ENCODE measurements at places on chromosomes 1 and 21.

DNA sequence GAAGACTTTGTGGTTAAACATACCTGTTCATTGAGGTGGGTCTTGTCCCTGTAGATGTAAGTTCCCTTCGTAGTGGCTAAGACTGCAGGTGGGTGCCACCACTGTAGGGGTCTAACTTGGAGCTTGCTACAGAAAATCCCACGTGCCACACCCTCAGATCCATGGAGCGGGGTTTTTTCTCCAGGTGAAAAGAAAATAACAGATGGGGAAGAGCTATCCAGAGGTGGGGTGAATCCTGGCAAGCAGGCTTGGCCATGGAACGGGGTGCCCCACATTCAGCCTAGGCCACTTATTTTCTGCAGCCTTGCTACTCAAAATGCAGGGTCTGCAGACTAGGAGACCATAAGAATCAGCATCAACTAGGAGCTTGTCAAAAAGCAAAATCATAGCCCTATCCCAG lies 24.0 kb downstream of the EXOC8 start:
- DNase-seq = no peak

DNA sequence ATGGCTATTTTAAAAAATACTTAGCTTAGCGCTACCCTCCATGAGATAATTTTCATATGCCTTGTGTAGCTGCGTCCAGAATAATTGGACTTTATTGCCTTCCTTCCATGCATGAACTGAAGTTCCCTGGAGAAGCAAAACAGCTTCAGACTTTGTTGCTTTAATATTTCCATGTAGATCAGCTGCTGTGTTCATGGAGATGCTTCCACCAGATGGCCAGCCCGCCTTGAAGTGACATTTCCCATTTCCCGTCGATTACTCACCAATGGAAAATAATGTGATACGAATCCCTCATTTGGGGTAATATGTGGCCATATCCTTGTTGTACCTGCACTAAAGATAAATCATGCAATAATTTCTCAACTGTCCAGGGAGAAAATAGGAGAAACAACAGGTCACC lies 47.4 kb upstream of the CLDN14 start:
- no peak for DNase-seq

DNA sequence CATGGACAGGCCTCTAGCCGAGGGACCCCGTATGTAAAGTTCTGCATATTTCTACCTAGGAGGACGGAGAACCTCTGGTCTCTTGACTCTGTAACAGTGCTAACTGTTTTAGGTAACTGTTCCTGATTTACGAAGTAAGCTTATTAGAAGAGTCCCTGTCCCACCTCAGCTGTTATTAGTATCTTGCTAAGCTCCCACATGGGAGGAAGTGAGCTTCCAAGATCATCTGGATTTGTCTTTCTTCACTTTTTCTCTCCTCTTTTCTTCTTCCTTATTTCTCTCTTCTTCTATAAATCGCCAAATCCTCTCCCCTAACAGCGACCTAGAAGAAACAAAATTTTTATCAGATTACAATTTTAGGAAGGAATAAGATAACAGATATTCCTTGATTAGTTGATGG lies 4.4 kb downstream of the CD53 start:
- DNase-seq = no peak

- no peak for DNase-seq
Observed at GRCh38 chr1:223125766-223126165, 17.3 kb downstream of the TLR5 start.

DNA sequence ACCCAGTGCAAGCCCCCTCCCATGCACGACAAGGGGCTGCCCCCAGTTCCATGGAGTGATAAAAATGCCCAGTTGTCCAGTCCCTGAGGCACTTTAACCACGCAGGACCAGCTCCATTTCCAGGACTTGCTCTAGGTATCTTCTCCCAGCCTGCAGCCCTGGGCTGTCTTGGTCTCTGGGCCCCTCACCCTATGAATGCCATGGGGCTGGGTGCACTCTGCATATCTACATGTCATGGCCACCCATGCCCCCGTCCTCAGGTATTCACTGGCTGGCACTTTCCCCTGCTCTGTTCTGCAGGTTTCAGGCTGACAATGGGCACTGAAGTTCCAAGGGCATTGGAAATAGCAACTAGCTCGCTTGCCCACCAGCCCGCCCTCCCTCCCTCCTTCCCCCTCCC lies 19.6 kb upstream of the C1orf174 start:
- DNase-seq = no peak

- no peak for DNase-seq
Observed at GRCh38 chr1:76547916-76548315, 319.4 kb upstream of the ST6GALNAC5 start.

- no peak for DNase-seq
Observed at GRCh38 chr1:16122916-16123315, 33.0 kb downstream of the EPHA2 start.

DNA sequence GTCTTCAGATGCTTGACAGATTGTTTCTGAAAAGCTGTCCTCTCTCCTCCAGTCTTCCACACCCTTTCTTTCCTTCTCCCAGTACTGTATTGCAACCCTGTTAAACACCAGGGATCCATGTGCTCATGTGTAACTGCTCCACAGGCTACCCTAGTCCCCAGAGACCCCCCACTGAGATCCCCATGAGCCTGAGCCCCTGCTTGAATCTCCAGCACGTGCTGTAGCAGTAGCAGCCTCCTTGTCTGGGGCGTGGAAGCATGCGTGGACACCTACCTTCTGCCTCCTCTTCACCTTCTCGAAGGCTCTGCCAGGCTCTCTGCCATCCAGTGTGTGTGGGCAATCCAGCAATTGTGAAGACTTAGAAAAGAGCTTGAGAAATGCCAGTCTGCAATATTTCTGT lies 25.2 kb downstream of the GPR137B start:
- DNase-seq = no peak

- DNase-seq = no peak
Observed at GRCh38 chr1:163928651-163929050, 606.9 kb downstream of the NUF2 start.

DNA sequence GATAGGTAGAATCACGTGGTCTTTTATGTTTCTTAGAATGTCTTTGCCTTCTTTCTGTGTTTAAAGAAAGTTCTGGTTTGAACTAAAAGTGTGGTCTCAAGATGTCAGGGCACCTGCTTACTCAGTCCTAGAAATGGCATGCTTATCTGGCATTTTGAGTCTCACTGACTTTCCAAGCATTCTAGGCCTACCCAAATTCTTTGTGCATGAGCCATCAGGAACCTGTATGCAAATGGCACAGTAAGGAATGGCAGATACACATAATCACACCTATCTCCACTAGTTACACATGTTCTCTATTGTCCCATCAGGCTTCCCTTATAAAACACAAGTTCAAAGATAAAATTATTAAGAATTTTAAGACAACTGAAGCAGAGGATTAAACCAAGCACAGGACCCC lies 29.5 kb upstream of the CLCA4 start:
- DNase-seq = no peak

DNA sequence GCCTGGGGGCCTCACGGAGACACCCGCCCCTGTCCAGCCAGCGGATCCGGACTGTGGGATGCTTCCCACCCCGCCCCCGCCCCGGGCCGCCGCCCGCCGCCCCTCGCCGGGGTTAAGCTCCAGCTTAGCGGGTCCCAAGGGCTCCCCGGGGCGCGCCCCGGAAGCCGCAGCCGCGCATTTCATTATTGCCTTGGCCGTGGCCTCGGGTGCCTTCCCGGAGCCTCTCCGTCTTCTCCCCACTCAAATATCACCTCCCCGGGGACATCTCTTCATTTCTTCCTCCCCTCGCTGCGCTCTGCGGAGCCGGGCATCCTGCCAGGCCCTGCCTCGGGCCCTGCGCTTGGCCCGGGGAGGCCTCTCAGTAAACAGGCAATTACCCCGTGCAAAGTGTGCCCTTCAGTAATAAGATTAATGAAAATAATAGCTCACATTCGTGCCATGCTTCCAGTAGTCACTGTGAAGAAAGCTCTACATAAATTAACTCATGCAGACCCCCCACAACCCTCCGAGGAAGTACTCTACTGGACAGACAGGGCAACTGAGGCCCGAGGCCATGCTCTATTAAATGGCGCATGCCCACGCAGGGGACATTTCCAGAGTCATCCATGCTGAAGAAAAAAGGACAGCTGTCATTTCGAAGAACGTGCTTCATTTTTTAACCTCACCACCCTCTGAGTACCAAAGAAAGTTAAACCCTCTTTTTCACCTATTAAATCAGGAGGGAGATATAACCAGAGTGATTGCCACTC lies 49.9 kb upstream of the LAPTM5 start:
- DNase-seq = no peak

DNA sequence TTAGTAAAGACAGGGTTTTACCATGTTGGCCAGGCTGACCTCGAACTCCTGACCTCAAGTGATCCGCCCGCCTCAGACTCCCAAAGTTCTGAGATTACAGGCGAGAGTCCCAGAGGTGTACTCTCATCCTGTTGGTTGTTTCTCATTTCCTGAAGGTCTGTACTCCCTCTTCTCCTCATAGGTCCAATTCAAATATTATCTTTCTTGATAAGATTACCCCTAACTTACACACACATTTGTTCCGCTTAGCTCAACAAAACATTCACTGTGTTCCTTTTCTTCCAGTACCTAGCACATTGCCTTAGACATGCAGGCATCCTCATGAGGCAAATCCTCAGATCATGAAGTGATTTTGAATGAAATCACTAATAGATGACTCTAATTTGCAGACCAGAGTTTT lies 72.4 kb upstream of the SSX2IP start:
- DNase-seq = no peak

DNA sequence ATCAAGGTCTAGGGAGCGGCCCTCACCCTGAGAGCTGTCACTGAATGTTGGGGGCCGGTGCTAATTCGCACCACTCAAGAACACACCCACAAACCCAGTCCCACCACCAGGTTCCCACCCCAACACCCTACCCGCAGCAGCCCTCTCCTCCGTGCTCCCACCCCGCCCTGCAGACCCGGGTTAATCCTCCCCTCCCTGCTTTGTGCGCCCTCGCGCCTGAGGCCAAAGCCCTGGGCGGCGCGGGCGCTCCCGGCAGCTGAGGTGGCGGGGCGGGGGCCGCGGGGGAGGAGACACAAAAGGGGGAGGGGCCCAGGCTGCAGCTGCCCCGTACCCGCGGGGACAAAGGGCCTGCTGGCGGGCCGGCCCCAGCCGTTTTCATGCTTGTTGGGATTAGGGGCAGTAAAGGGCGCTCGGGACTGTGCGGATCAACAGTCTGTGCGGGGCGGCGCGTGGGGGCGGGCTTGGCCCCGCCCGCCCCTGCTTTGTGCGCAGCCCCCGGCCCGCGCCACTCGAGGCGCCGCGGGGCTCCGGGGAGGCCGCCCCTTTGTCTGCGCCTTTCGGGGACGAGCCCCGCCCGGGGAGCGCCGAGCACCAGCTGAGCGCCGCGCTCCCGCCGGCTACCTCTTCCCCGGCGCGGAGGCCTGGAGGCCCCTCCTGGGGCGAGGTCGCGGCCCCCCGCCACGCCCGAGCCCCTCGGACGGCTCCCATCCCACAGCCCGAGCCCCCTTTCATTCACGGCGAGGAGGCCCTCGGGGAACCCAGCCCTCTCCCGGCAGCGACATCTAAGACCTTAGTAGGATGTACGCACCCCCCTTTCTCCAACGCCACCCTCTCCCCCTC lies 10.9 kb downstream of the C1orf216 start:
- no peak for DNase-seq

DNA sequence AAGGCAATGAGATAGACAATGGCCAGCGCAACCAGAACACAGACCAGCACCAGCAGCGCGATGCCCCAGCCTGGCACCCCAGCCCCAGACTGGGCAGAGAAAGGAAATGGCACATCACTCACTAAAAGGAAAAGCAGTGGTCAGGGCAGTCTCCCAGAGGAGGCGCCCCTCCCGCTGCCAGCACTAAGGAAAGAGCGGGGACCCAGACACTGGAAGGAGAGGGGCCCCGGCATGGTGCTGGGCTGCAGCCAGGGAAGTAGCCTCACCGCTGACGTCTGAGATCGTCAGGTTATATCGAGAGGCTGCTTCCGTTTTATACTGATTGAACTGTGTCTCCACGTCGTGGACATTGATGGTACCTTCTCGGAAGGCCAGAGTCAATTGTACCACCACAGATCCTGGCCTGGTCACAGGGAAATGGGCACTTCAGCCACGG lies 13.8 kb downstream of the TRIM46 start:
- DNase-seq = no peak

DNA sequence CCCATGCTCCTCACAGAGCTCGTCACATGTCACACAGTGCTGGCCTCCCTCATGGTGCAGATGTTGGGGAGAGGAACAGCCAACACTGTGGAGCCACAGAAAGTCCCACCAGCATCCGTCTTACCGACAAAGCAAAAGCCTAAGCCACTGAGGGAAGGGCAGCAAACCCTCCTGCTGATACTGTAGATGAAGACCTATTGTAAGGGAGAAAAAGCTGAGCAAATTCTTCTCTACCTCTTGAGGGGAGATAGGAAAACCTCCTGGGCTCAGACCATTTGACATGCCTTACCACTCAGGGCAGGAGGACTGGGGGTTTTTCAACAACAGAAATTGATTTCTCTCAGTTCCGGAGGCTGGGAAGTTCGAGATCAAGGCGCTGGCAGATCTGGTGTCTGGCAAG lies 95.9 kb downstream of the WDR64 start:
- DNase-seq = no peak

GRCh38 chr1:167516404-167517388 lies 1.6 kb downstream of the CD247 start:
- DNase-seq = no peak

- DNase-seq = no peak
Observed at GRCh38 chr1:24898909-24899439, 31.1 kb downstream of the RUNX3 start.

- peak; percentile 77 for DNase-seq
Observed at GRCh38 chr1:43763497-43763973, 56.2 kb downstream of the ST3GAL3 start.

- DNase-seq = no peak
Observed at GRCh38 chr1:112723511-112723839, 8.3 kb upstream of the PPM1J start.

DNA sequence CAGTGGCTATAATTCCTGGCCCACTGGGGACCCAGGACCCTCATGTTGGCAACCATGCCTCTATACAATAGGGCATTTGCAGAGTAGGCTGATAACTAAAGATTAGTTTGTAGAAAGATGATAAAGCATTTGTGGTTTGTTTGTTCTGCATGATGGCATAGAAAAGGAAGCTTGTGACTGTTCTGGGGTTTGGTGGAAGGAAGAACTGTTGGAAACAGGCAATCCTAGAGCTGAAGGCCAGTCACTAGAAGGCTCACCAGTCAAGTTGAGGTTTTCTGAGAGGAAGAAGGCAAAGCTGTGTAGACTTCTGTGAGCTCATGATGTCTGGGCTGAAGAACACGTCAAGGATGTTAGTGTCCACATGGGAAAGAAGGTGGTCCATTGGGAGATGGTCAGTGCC lies 140.3 kb upstream of the VANGL1 start:
- no peak for DNase-seq

GRCh38 chr1:6475381-6476133 lies 9.6 kb upstream of the TNFRSF25 start:
- DNase-seq = no peak

DNA sequence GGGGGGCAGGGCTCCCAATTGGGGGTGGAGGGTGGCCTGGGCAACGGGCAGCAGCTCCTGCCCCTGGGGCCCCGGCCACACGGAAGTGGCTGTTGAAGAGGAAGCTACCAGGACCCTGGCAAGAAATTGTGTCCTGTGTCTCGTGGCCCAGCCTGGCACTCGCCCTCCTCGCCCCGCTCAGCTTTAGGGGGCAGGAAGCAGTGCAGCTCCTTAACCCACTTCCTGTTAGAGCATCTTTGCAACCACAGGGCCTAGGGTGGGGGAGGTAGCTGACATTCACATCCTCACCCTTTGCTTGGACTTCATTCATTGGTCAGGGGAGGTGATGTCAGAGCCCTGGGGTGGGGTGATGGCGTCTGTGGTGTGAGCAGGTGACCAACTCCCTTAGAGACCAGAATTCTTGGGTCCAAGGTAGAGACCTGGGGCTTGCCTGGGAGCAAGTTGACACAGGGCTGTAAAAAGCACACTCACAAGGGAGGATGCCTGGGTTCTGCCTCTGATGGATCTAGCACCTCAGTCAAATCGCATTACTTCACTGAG lies at the start of gene ARHGAP30:
Gene ARHGAP30, minus strand, starts transcription at position 161 of the 540 bp plus-strand sequence. CDS start 267 bp downstream, outside the sequence.
- no peak for DNase-seq
